ENCODE measurements at places on chromosomes 7 and 10.

DNA sequence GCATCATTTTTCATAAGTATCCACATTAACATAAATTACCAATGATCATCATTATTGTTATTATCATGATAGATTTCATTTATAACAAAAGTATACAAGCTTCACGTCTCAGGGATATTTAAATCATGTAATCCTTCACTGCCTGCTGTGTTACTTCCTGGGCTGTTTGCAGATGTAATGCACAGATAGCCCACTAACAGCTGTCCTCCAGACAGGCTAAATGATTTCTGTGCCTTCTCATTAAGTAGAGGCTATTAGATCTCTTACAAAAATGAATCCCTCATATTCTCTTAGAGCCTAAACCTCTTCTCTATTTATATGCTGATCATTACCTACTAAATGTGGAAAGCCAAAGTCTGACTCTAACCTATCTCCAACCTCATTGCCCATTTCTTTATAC lies 9.3 kb downstream of the PCLO start:
- DNase-seq, result no peak

DNA sequence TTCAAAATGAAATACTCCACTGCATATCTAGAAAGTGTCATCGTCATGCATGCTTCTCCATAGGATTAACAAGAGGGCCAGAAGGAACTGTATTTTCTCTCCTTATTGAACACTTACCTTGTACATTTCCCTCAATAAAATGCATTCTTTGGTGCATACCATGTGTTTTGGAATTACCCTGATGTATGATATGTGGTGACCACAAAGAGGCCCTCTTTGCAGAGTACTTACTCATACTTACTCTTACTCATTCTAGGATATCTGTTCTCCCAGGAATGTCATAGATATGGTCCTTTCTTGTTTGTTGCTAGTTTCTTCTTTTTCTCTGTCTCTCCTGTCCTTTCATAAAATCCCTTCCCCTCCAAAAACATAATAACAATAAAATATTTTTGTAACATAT lies 1087.1 kb upstream of the POT1 start:
- no peak for DNase-seq

DNA sequence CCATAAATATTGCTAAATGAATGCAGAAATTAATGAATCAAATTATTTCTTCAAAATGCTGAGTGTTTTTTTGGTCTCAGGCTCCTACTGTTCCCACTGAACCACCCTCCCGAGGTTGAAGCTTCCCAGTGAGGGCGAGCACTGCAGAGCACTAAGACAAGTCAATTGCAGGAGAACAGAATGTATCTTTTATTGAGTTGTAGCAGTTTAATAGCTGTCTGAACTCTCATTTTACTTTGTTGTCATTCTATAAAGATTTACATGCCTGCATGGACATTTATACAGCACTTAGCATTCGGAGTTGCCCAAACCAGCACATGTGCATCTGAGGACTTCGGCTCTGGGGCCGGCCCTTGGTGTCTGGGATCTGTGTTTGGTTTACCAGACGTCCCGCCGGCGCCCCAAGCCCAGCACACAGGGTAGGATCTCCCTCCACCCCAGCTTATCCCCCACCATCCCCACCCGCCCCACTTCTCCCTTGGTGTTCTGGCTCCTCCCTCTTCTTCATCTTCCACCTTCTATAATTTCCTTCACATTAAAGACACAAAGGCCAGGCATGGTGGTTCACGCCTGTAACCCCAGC lies 211.0 kb upstream of the SH2B2 start:
- DNase-seq, result no peak

GRCh38 chr10:132739225-132739613 lies 46.7 kb downstream of the NKX6-2 start:
- DNase-seq, result no peak

- DNase-seq, result no peak
Observed at GRCh38 chr7:18378989-18379605, 116.5 kb upstream of the HDAC9 start.

- no peak for DNase-seq
Observed at GRCh38 chr10:132397671-132398565, 918 bp downstream of the PWWP2B start.

DNA sequence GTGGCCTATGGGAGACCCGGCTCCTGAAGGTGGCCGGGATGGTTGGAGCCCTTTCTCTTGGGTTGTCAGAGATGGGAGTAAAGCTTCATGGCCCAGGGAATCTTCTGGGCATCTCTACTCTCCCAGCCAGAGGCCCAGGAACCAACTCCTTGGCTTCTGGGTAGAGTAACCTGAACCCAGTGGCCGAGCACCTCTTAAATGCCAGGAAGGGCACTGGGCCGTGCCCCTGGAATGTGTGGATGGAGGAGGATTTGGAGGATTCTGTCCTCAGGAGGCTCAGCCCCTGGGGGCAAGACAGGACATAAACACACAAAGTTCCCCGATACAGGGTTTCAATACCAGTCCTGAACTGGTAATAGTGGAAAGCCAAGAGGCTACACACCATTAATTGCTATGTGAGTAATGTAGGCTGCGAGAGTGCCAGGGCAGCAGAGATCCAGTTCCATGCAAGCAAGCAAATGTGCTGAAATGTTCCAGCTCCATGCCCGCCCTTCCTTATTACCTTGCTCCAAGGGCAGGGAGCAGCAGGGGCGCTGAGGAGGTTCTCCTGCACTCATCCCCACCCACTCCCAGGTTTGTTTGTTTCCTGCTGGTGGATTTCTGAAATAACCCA lies 1.2 kb downstream of the PALD1 start:
- DNase-seq, result no peak

DNA sequence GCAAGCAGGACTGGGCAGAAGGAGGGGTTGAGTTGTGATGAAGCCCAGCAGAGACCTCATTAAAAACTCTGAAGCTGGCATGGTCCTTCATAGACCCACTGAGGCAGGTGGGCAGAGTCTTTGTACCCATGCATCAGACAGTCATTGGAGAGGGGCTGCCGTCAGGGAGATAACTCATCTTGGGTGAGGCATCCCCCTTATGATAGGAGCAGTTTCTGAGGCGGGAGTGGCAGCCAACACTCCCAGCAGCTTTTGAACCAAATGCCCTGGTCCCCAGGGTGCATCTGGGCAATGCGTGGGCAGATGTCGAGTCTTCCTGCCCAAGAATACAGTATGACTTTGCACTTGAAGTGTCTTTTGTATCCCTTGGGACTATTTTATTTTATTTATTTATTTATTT lies 68.1 kb downstream of the HTR5A start:
- DNase-seq, result no peak

DNA sequence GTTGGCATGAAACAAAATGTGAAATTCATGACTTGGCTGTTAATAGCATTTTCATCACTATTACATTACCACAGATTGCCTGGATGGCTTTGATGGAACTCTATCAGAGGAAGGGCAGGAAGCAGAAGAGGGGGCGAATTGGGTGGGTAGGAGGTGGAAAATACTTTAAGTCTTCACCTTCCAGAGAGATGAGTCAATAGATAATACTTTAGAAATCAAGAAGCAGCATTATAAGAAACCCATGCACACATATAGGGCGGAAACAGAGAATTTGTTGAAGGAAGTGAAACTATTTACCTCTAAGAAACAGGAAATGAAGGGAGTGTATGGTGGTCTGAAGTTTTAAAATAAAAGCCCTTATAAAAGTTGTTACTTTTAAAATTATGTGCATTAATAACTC lies 152.1 kb upstream of the TARP start:
- DNase-seq, result no peak

- no peak for DNase-seq
Observed at GRCh38 chr7:139774376-139774775, 3.4 kb downstream of the HIPK2 start.

GRCh38 chr10:78445308-78445707 lies 411.6 kb downstream of the RPS24 start:
- no peak for DNase-seq

- DNase-seq, result no peak
Observed at GRCh38 chr10:6781133-6781770, 201.2 kb upstream of the PRKCQ start.

DNA sequence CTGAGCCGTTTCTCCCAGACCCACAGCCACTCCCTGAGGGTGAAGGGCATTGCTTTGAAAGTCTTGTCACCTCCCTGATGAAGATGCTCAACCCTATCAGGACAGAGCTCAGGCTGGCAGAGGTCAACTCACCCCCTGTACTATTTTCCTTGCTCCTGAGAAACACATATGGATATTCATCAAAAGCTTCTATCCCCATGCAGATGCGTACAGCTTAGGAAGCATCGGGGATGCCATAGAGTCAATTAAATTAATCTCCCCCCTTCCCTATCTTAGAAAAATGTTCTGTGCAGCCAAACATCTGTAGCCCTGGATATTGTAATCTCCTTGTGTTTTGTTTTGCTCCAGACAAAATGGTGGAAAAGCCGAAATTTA lies 67.2 kb downstream of the EMX2 start:
- no peak for DNase-seq

GRCh38 chr7:120272261-120272660 lies 714 bp upstream of the KCND2 start:
- peak; percentile 55 for DNase-seq

- DNase-seq, result no peak
Observed at GRCh38 chr10:5526691-5527331, 2.0 kb downstream of the CALML3 start.

DNA sequence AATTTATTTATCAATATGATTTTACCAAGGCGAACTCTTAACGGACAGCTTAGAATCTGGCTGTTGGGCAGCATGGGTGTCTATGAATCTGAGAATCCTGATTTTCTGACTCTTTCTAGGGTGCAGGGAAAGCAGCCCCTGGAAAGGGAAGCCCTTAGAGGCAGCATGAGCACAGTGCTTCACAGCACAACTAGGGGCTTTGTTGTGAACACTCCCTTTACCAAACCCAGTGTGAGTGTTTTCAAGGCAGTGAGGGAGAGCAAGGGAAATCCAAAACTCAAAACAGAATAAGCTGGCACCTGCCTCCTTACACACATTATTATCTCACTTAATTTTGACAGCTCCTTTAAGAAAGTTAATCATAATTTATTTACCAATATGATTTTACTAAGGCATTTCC lies 116.3 kb upstream of the CSTF2T start:
- DNase-seq, result no peak

GRCh38 chr7:110253093-110253492 lies 837.8 kb upstream of the LRRN3 start:
- no peak for DNase-seq

- DNase-seq, result no peak
Observed at GRCh38 chr10:89175816-89176215, 31.3 kb downstream of the CH25H start.

GRCh38 chr7:141685285-141686023 lies 16.5 kb downstream of the DENND11 start:
- no peak for DNase-seq

DNA sequence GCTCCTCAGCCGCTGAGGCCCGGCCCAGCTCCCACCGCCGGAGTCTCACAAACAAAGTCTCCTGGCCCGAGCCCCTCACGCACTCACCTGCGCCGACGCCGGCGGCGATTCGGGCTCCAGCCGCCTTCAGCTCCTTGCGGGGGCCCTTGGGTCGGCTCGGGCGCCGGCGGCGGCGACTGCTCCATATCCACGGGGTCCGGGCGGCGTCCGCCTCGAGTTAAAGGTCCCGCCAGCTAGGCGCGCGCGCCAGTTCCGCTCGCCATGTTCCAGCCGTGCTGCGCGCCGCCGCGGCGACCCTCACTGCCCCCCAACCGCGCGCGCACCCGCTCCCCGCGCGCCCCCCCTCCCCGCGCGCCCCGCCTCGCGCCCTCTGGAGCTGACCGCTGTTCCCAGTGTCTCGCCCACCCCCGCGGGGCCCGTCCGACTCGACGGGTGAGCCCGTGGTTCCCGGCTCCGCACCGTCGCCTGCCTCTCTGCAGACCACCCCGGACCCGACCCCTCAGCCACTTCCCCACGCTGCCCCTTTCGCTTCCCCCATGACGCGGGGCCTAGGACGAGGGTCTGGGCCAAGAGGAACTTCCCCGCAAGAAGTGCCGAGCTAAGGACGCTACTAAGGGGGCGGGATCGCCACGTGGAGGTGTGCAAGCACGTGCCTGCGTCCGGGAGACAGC lies 396.1 kb downstream of the ZNF33B start:
- DNase-seq, result no peak

DNA sequence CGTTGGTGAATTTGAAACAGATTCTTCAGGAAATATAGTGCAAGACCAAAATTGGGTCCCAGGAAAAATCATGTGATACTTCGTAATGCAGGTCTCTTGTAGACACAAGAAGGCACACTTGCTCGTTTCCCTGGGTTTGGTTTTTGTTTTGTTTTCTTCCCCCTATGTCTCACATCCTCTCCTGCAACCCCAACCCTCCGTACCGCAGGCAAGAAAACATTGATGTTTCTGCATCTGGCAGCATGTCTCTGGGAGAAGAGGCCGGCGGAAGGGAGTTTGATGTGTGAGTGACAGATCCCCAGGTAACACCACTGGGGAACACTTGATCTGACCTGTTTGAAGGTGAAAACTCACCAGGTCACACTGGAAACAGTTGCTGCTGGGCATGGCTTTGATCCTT lies 718.5 kb downstream of the AUTS2 start:
- no peak for DNase-seq

All from HEK293T (cell line).